HS-27A (cell line): ENCODE measurements at places on chromosomes 6 and 20.

DNA sequence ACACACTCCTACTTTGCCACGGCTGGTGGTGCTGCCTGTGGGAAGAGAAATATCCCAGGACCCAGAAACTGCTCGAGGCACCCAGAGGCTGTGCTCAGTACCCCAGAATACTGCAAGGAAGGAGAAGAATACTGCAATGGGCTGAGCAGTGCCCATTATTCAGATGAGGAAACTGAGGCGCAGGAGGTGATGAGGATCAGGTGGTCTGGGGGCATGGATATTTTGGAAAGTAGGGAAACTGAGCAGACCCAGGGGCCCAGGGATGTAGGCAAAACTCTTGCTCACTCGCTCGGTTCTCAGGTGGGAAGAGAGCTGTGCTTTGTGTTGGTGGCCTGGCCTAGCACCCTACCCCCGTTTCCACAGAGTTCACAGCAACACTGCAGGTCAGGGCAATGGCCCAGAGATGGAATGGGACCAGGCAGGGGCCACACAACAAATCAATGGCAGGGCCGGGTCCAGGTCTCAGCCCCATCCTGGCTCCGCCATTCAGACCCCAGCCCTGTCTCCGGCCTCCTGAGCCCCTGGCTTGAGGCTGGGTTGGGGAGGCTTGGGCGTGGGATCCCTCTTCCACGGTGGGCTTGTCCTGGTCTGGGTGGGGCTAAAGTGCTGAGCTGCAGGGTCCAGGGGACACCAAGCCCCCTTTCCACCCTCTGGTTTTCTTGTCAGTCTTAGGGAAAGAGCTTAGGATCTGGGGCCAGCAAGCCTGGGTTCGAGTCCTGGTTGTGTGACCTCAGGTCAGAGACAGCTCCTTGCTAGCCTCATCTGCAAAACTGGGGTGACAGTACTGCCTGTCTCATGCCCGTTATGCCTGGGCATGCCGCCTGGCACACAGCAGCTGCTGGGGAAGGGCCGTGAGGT lies 33.9 kb downstream of the SUN5 start:
- no peak for DNase-seq

GRCh38 chr6:111406200-111406721 lies 76.8 kb downstream of the REV3L start:
- no peak for DNase-seq

DNA sequence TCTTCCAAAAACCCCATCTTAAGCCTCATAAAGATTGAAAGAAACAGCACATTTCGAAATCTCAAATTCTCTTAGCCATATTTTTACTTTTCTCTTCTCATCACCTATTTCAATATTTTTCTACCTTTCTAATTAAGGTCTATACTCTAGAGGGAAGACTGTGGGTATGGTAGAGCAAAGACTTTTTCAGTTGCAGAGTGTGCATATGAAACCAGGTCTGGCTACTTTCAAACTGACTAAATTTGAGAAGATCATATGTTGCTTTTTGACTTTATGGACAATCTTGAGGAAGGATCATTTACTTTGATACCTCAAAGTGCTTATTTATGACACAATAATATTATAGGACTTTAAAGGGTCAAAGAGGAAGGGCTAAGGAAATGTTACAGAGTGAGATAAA lies 20.7 kb downstream of the FILIP1 start:
- no peak for DNase-seq

GRCh38 chr20:50831622-50832021 lies 36.8 kb downstream of the BCAS4 start:
- DNase-seq = no peak

- DNase-seq = no peak
Measured at GRCh38 chr20:10747019-10747418, 73.2 kb upstream of the JAG1 start.

DNA sequence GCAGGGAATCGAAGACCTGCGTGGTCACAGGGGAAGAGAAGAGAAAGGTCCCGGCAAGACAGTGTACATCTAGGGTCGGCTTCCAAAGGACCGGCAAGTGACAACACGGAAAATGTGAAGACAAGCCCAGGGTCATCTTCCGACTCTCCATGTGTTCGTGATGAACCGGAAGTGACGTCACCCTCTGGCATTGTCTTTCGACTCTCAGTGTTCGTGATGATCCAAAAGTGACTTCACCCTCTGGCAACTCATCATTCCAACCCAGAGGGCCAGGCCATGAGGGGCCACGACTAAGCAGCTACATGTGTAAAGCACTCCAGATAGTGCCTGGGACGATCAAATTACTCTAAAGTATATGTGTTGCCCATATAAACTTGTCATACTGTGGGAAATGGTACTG lies 290.8 kb downstream of the THBS2 start:
- no peak for DNase-seq

DNA sequence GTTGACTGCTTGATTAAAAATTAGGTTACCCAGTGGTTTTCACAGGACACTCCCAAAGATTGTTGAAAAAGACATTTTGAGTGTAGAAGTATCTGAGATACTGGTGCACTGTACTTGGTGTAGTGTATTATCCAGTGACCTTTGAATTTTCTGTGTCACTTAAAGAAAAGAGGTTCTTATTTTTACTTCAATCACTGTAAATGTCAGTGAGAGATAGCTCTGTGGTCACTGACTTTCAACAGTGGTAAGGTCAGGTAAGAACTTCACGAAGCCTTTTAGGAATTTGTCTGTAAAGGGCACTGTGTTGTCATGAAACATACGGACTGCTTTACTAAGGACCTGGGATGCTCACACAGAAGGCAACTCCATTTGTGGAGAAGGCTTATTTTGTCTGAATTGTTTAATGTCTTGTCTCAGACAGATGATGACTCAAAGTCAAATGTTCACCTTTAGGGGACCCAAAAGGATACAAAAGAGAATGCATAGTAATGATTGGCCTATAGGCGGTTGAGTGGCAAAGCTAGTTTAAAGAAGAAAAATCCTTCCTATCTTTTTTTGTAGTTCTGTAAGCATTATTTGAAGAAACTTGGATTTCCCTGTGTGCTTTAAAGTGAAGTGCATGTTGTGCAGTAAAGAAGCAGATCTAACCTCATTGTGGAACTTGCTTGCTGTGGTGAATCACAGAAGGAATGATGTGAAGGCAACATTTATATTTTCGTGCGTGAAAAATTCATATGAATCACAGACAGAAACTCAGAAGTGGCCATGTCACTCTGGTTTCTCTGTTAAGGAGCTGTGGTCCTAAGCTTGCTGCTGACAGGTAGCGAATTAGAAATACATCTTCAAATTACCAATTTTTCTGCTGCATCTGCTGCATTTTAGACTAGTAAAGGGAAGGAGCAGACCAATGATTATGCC lies 47.3 kb downstream of the ZFAND3 start:
- DNase-seq = no peak
